RPMI8226 (cell line): ENCODE measurements at places on chromosomes 13 and 19.

DNA sequence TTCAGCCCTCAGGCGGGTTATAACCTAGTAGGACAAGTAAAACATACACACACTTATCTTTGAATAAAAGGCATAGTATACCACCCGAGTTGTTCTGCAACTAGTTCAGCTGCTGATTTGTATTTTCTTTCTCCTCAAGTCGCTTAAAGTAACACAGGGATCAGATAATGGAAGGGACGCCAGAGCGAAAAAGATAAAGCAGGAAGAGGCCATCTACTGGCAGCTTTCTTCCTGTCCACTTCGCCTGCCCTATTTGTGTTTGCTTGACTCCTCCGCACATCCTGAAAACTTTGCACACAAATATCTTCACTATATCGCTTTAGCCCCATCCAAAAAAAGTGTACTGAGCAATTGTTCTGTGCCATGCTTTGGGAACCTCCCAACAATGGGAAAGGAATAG is 238.0 kb upstream of the SOX21 start:
- DNase-seq, result no peak

DNA sequence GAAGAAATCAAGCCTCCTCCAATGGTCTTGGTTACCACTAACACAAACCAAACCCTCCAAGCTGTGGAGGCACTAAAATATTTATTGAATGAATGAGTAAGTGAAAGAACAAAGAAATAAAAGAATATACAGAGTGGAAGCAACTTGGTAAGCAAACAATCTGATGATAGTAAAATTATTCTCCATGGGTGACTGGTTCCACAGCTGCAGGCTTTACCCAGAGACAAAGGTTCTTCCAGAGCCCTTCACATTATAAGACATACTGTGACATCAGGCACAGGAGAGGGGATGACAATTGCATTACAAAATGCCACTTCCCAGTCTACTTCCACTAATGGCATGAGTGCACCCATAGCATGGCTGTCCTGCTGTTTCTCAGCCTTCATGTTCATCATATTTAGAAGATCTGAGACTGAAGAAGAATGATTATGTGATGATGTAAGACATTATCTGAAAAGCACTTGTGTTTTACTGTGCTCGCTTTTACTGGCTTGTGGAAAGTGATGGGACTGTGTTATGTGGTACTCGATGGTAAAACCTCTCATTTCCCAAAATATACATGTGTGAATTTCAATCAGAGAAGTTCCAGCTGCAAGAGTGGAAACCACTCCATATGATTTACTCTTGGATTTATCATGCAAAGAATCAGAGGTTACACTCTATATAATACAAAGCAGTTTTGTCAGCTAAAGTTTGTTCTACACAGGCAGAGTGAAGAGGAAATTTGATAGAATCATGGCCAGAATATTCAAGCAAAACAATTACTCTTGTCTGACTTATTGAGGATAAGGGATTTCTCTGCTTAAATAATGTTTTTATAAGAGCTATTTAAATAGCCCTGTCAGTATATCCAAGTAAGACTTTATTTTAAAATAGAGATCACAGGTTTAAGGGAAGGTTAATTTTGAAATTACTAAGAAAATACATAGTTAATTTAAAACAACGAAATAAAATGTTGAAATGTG is 220.2 kb upstream of the NBEA start:
- DNase-seq, result no peak

GRCh38 chr19:1171755-1172352 is 2.2 kb downstream of the SBNO2 start:
- DNase-seq, result no peak

GRCh38 chr19:5827891-5828660 is 11.4 kb downstream of the FUT6 start:
- DNase-seq, result peak; percentile 97

- DNase-seq, result no peak
Observed at GRCh38 chr13:111636804-111637203, 316.4 kb downstream of the TEX29 start.

GRCh38 chr19:46935066-46935663 is 74.4 kb downstream of the ARHGAP35 start:
- no peak for DNase-seq

DNA sequence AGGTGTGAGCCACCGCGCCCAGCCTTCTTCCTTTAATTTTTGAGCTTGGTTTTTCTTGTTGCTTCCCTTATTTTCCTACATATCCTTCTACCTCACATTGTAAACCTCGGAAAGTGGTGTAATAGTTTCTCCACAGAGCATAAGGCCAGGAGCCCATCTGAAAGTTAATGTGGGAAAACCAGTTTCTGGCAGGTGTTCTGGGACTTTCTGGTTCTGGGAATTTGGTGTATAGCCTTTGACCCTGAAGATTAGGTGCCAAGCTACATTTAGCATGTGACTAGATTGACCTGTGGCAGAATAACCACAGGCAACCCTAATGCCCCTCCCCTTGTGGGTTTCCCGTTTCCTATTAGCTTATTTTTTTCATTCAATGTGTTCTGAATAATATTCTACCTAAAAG is 8.7 kb downstream of the POP4 start:
- no peak for DNase-seq

DNA sequence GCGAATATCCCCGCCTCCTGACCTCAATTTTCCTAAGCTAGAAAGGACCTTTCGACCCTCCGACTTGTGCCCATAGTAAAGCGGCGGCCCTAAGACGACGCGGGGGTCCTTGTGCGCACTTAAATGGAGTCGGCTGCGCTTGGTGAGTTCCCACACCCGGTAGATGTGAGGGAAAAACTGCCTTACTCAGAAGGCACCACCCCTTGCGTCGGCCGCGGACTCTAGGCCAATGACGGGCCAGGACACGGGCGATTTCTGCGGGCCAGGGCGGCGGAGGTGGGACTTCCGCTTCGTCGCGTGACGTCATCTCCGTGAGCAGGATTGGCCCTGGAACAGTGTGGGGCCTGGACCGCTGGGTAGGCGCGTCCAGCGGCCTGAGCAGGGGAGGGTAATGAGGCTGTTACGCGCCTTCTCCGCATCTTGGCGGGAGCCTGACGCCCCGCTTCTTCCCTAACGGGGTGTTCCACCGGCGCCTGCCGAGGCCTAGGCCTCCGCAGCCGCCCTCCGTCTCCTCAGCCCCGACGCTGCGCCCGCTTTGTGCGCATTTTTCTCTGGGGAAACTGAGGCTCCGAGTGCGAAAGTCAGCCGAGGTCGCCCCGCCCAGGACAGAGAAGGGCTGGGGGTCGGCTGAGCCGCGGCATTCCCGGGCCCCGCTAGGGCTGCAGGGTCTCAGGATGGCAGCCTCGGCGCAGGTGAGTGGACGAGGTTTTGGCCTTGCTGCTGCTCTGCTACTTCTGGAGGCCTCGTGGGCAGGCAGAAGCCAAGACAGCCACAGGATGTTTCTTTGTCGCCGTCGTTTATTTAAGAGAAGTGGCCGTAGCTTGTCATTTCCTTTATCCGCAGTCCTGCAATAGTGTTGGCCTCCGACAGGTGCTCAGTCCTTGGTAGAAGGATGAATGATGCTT is at the start of gene ZNF543:
ZNF543 (plus strand) TSS at position 293 of the 905 bp plus-strand sequence; CDS start at position 675, 382 bp downstream.
- peak; percentile 98 for DNase-seq

DNA sequence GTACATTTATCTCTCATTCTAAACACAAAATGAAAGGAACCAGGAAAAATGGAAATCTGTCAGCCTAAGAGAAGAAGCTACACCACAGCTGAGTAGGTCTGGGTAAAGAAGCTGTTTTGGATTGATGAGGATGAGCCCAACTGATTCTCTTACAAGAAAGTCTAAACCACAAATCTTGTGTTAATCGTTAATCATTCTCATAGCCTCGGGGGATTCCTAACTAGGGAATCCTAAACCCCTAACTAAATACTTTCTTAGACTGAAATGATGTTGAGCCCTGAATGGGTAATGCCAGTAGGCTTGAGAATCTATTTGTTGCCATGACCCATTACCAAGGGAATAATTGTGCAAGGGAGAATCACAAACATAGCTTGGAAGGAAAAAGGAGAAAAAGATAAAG is 327.5 kb upstream of the SPRY2 start:
- no peak for DNase-seq

DNA sequence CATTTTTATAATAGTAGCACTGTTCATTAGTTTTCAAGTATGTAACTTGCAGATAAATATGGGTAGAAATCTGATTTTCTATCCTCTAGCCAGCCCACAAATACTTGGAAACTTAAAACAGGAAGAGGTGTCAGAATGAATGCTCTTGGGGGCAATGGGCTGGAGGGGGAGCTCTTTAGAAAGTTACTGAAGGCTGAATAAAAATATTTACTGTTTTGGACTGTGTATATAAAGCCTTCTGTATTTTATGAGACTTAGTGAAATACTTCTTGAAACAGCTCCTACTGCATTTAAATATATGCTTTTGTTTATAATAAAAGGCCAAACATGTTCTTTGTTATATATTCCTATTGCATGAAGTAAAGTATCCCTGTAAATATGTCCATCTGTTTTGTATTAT is 138.8 kb downstream of the RGCC start:
- no peak for DNase-seq

DNA sequence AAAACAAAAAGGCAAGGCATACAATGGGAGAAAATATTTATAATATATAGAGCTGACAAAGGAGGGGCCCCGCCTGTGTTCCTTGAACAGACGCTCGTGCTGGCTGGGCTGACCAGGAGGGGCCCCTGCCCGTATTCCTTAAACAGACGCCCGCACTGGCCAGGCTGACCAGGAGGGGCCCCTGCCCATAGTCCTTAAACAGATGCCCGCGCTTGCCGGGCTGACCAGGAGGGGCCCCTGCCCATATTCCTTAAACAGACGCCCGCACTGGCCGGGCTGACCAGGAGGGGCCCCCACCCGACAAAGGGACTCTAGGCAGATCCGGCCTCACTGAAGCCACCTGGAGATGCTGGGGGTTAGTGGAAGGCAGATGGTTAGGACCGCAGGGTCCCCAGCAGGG is 9.3 kb downstream of the ADPRHL1 start:
- no peak for DNase-seq

GRCh38 chr19:49469828-49470614 is 4.0 kb upstream of the FLT3LG start:
- no peak for DNase-seq

DNA sequence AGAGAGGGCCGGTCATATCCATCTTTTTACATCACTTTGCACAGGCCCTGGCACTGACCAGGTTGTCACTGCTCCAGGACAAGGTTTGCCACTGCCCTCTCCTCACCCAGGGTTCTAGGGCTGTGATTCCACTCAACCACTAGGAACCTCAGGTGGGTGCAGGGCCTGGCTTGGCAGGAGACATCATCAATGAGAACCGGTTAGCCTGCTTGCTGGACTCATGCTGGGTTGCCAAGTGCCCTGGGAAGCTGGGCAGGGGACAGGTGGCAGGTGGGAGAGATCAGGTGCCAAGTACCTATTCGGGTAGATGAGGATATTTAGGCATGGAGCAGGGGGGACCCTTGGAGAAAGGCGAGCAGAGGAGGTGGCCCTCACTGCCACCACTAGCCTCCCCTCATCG is 4.2 kb upstream of the CERS4 start:
- no peak for DNase-seq

DNA sequence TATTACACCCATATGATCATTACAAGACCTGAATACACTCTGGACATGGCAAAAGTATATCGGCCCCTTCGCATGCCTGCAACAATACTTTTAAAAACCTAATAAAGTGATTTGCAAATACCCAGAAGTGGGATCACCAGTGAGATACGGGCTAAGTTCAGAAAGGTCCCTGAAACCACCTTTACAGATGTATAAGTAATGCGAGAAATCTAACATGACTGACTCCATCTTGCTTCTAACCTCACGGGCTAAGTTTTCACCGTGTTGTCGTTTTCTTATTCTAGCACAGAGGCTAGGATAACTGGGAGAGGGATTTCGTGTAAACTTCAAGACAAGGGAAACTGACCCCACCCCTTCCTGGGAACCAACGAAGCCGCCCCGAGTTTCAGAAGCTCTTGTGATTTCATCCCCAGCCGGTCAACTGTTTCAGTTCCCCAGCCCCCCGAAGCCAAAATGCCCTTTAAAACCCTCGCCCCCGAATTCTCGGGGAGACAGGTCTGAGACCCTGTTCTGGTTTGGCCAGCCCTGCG is 703 bp downstream of the NEK3 start:
- no peak for DNase-seq

DNA sequence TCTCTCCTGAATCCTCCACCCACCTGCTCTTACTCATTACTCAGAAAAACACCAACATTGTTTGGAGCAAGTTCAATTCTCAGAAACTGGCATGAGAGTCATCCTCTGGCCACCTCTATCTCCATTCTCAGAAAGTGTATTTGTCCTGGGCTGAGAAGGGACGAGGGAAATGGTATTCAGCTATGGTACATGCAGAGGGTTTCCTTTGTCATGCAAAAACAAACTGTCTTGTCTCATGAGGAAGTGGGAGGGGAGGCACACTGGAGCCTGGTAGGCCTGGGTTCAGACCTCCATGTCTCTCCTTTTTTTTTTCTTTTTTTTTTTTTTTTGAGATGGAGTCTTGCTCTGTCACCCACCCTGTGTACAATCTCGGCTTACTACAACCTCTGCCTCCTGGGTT is 31.9 kb upstream of the LILRA2 start:
- DNase-seq, result no peak

- DNase-seq, result no peak
Observed at GRCh38 chr13:94569615-94570014, 26.3 kb downstream of the TGDS start.

GRCh38 chr19:49391581-49392399 is 3.7 kb downstream of the KASH5 start:
- DNase-seq, result peak; percentile 76

- no peak for DNase-seq
Observed at GRCh38 chr13:66354879-66355751, 875.0 kb downstream of the PCDH9 start.

DNA sequence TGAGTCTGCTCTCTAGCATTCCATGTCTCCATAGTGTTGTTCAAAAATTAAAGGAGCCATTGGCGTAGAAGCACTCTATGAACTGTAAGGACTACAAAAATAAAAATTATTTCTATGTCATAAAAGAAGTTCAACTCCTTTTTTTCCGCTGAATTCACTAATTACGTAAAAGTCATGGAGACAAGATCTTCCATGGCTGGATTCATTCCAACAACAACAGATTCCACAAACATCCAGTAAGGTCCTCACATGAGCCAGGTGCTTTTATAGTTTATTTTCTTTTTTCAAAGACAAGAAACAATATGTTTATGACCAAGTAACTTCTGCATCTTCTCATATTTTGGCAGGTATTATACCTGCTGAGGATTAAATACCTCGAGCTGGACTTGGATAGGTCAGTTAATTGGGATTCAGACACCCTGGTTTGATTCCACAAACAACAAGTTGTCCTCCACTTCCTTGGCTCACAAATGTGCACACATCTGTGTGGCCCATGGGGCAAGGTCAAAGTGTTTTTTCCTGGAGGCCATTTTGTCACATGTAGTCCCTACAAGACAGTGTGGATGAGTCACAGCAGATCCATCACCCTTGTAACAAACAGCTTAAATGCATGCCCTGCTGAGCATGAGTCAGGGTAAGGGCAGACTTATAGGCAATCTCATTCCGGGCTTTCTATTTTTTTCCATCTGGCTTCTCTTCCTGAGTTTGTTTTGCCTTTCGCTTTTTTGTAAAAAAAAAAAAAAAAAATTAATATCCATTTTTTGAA is 475.6 kb downstream of the COG6 start:
- DNase-seq, result no peak
